Naive thymus-derived CD8-positive, alpha-beta T cell (primary cell): ENCODE measurements at places on chromosomes 4 and X.
A peak's percentile ranks its signal among the peaks of the same experiment; 100 is the strongest.

GRCh38 chr4:148068065-148068911, 336.4 kb downstream of the ARHGAP10 start:
- DNase-seq = no peak
- no peak overlapping the region for H3K27ac ChIP-seq
- peaks cover 63% of the 10 kb centered on the region for H3K4me1 ChIP-seq
- no peaks in the 10 kb centered on the region for H3K27me3 ChIP-seq

GRCh38 chrX:43002526-43003203, 224.7 kb upstream of the PPP1R2C start:
- no peak for DNase-seq
- H3K27ac ChIP-seq = no peak overlapping the region
- H3K36me3 ChIP-seq = no peaks in the 10 kb centered on the region
- peaks cover 6% of the 10 kb centered on the region for H3K4me1 ChIP-seq
- H3K4me3 ChIP-seq = no peak overlapping the region

DNA sequence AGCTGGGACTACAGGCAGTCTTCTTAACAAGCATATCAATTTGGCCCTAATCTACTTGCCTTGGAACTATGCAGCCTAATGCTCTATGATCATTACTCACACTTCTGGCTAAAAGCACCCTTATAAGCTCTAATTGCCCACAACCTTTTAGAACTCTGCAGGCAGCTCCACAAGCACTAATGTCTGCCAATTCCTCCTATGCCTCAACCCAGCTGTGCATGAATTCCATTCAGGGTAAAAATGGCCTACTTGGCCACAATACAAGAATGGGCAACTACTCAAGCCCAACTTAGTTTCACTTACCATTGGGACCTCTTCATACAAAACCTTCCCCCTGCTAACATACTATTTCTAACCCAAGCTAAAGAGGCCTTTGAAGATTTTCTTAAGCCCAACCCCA, 51.7 kb downstream of the ZNF718 start:
- no peaks in the 10 kb centered on the region for H3K4me1 ChIP-seq
- peaks cover 5% of the 10 kb centered on the region for H3K36me3 ChIP-seq
- no peaks in the 10 kb centered on the region for H3K27me3 ChIP-seq
- no peak for DNase-seq

- no peak overlapping the region for H3K4me3 ChIP-seq
- H3K27ac ChIP-seq = peak overlapping the region; percentile 81
- no peaks in the 10 kb centered on the region for H3K36me3 ChIP-seq
- no peak for DNase-seq
Measured at GRCh38 chr4:7647600-7648543, 213.1 kb upstream of the PSAPL1 start.

- no peaks in the 10 kb centered on the region for H3K4me1 ChIP-seq
- no peak overlapping the region for H3K27ac ChIP-seq
- H3K27me3 ChIP-seq = peaks cover 1% of the 10 kb centered on the region
- no peak for DNase-seq
Measured at GRCh38 chr4:176409627-176410026, 89.9 kb downstream of the SPCS3 start.

DNA sequence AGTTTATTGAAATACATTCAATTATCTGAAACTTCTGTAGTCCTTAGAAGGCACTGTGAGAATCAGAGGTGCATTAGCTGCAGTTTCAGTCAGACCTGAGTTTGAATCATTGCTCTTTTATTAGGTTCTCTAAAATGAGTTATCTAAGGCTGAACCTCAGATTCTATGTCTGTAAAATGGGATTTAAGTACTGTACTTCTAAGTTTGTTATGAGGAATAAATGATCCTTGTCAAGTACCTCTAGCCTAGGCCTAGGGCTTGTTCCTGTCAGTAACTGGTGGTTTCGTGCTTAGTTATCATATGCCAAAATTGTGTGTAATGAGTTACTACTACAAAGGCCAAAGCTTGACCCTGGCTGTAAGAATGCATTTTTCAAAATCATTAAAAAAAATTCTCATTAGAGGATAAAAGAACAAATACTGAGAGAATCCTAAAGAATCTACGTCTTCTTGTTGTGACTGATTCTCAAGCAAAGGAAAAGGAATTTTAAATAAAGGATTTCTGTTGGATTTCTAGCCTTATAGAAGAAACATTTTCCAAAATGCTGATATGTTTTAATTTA, 65.8 kb downstream of the SLIT2 start:
- DNase-seq = no peak
- no peak overlapping the region for H3K4me3 ChIP-seq
- H3K27ac ChIP-seq = no peak overlapping the region
- H3K27me3 ChIP-seq = no peaks in the 10 kb centered on the region
- no peaks in the 10 kb centered on the region for H3K4me1 ChIP-seq

- H3K27me3 ChIP-seq = peaks cover 15% of the 10 kb centered on the region
- no peaks in the 10 kb centered on the region for H3K4me1 ChIP-seq
- no peak overlapping the region for H3K4me3 ChIP-seq
- H3K36me3 ChIP-seq = no peaks in the 10 kb centered on the region
Measured at GRCh38 chr4:25938787-25939186, 24.8 kb downstream of the SMIM20 start.

DNA sequence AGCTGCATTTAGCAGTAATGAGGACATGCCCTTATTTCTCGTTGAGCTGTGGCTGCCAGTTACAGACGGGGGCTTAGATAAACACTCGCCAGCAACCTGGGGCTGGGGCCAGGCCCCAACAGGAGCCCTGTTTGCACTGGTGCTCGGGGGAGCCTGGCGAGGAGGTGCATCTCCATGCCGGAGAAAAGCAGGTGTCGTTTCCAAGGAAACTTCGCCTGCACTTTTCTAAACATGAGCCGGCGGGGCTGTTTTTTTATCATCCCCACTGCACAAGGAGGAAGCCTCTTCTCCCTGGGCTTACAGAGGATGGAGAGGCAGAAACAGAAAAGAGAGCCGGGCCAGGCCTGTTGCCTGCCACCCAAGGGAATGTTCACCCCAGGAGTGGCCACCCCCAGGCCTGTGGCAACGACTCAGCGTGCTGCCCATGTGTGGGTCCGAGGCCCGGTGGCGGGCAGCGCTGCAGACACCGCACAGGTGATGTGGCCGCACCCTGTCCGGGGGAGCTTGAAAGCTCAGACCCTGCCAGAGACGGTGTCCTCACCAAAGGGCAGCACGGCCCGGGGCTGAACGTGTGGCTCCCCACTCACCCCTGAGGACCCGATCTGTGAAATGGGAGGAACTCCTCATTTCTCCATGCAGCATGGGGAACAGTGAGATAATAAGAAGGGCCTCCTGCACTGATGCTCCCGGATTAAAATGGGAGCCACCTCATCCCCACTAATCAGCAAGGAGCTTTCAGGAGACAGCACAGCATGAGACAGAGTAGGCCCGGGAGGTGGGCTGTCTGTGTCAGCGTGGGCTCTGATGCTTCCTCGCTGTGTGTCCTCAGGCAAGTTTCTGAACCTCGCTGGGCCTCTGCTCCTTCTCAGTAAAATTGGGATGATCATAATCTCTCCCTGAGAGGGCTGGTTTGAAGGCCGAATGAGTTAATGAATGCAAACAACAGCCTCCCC, 33.8 kb upstream of the ADRA2C start:
- H3K4me3 ChIP-seq = no peak overlapping the region
- H3K27me3 ChIP-seq = peaks cover 19% of the 10 kb centered on the region
- H3K27ac ChIP-seq = no peak overlapping the region
- no peaks in the 10 kb centered on the region for H3K4me1 ChIP-seq

- H3K4me1 ChIP-seq = no peaks in the 10 kb centered on the region
- H3K36me3 ChIP-seq = peaks cover 5% of the 10 kb centered on the region
- no peak for DNase-seq
- H3K27me3 ChIP-seq = no peaks in the 10 kb centered on the region
- no peak overlapping the region for H3K4me3 ChIP-seq
Measured at GRCh38 chrX:23726191-23726590, 16.9 kb downstream of the ACOT9 start.

DNA sequence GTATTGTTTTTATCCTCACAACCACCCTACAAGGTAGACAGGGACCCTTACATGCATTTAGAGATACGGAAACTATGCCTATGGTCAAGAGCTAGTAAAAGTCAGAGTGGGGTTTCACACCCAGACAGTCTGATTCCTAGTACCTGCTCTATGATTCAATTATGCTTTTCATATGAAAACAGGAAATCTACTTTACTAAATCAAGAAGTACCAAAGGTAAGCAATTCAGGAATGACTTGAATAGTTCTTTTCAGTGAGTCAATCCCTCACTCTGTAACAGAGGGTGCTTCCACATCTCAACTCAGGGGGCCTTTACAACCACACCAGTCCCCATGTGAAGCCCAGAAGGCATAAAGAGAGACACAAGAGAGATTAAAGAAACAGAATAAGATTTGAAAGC, 191.4 kb downstream of the PPP3CA start:
- H3K4me1 ChIP-seq = peaks cover 21% of the 10 kb centered on the region
- peaks cover 6% of the 10 kb centered on the region for H3K36me3 ChIP-seq
- DNase-seq = no peak
